ENCODE measurements at places on chromosomes 7 and 10.

GRCh38 chr7:100602889-100603725 is 944 bp downstream of the PCOLCE start:
- no peak for DNase-seq

DNA sequence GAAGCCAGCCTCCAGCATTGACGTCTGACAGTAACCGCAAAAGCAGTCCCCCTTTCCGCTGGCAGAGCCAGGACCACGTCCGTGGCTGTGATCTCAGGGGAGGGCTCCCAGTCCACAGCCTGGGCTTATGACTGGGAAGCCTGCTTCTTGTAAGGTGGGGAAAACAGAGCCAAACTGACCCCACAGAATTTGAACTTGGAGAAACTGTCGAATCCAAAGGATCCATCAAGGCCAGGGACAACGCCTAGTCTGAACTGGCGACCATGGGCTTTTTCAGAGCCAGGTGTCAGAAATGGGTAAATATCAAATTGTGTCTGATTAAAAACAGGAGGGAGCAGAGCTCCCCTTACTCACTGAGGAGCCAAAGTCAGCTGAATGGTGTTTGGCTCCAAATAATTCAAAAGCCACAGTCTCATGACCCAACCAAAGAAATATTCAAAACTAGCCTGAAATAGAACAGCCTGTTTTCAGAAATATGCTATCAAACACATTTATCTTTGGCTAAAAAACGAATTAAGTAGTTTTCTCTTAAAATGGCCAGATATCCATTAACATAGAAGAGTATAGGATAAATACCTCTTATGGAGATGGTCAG is 751.4 kb upstream of the GALNT17 start:
- no peak for DNase-seq

- no peak for DNase-seq
These were observed 584 bp upstream of the GARS1 start for GRCh38 chr7:30594048-30594539.

DNA sequence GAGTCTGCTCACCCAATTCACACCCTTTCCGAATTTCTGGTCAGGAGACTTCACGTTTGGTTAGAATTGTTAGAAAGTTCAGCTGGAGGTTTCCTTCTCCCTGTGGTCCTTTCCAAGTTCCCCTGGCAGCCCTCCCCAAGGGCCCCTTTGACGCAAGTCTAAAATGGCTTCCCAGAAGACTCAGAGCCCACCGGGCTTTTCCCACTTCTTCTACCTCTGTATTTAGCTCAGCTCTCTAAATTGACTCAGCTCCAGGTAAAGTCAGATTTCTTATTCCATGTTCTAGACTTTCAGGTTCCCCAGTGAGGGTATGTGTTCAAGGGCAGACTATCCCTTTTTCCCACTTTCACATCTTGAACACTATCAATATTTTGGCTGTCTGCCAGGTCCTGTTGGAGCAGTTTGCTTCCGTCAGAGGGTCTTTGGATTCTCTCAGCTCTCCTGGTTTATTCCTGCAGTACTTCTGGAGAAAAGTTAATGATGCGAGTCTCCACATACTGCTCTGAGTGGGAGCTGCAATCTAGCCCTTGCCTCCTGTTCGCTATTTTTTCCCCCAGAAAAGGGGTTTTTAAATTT is 53.1 kb upstream of the ZNF273 start:
- no peak for DNase-seq

DNA sequence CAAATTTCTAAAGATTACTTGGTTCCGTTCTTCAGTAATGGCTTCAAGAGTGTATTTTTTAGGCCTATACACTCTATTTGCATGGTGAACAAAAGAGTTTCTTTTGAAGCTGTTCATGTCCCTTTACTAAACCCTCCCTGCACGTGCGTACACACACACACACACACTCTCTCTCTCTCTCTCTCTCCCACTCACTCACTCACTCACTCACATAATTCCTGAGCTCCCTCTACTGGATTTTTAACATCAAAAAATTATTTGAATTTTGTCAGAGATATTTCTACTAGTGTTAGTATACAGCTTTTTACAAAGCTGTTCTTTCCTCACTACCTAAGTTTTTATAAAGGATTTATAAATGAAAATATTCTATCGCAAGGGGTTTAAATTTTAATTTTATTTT is 85.9 kb downstream of the UBE3C start:
- no peak for DNase-seq

DNA sequence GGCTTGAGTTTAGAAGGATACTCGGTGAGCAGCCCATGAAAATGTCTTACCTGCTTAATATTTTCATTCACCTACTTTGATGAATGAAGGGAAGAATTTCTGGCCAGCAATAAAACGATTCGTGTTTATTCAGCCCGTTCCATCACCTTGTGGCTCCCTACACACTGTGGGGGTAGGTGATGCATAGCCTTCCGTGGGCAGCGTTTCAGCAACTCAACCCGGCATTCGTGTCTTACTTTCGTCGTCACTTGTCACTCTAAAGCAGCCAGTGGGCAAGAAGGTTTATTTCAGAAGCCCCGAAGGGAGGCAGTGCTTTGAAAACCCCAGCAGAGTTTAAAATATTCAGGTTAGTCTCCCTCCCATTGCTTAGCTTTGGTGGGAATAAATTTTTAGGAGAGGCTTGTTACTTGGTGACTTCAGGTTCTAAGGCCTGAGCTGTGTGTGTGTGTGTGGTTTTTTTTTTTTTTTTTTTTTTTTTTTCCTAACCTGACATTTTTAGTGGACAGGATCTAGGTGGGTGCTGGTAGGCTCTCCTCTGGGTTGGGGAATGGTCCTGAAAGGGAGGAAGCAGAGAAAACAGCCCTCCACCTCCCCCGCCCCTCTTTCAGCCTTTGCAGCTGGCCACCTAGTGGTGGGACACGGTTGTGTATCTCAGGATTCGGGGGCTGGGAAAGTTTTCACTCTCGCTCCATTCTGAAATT is 1.8 kb downstream of the GRK5 start:
- peak; percentile 64 for DNase-seq

- peak; percentile 69 for DNase-seq
These were observed 11.1 kb downstream of the FAM53B start for GRCh38 chr10:124732931-124733570.

DNA sequence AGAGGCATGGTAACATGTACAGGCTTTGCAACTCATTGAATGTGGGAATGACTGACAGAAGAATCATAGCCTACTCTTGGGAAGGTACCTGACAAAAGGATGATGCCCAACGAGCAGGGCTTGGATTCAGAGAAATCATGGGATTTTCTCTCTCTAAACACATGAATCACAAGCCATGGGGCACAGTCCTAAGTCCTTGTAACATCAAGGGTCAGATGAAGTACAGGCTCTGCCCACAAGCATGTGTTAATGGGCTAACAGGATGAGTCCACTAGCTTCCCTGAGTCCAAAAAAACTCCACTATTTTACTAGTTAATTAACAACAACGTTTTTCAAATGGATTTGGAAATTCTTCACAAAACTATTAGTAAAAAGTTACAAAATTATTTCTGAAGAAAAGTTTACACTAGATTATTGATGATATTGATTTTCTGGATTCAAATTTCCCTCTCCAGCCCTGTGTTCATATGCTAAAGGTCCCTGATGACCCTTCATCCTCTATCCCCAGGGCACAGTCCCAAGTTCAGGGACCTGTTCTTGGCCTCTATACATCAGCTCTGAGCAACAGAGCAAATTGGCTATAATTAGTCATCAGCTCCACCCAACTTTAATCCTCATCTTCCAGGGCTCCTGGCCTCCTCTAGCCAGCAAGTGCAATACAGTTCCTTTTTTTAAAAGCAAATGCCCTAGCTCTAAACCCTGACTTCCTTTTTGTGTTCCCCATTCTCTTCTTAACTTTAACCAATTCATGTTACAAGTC is 99.8 kb downstream of the GSAP start:
- DNase-seq, result no peak

DNA sequence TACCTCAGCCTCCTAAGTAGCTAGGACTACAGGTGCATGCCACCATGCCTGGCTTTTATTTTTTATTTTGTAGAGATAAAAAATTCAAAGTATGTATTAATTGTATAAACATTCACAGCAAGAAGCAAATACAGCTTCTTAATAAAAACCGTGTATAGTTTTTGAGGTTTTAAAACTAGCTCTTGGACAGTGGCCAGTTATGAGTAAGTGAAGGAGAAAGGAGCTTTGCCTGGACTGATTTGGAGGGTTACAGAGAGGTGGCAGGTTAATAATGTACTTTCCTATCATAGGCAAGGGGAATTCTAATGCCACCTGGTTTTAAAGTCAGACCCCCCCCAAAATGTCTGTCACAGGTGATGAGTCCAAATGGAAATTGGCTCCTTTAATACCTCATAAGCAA is 43.4 kb downstream of the ZNRF2 start:
- no peak for DNase-seq

Data from CD4-positive, alpha-beta T cell treated with Interleukin-6 for 4 hours (primary cell).